Glutamatergic neuron (in vitro differentiated cells): ENCODE measurements at places on chromosomes 6 and 20.
A peak's percentile ranks its signal among the peaks of the same experiment; 100 is the strongest.

GRCh38 chr20:5181492-5181891, 54.7 kb downstream of the CDS2 start:
- DNase-seq, result no peak

DNA sequence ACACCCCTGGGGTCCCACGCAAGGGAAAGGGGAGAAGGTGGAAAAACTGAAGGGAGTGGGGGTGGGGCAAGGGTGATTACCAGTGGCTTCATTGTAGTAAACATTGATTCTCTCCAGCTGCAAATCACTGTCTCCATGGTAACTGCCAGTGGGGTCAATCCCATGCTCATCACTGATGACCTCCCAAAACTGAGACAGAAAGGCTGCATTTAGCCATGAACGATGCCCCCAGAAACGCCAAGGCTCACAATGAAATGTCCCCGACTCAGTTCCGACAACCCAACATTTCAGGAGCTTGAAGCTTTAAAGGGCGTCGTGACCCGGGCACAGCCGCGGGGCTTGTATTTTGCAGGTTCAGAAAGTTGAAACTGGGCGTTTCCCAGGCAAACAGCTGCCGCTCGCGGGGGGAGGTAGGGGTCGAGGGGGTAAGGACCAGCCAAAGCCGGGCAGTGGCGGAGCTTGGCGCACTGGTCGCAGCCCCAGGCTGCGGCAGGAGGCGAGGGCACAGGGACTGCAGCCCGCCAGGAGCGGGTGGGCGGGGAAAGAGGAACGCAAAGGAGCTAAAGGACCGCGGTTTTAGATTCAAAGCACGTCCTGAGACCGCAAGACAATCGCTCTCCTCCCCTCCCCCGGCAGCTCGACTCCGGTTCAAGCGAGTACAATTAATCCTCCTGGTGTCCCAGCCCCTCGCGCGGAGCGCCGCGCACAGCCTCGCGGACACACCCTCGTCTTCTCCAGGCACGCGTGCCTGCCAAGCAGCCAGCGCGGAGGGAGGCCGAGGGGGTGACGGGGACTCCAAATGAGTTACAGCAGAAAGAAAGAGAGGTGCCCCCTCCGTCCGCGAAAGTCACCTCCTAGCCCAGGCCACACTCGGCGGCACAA, 731 bp downstream of the TUBB2B start:
- peak; percentile 56 for DNase-seq

GRCh38 chr6:82113231-82113630, 134.3 kb downstream of the IBTK start:
- DNase-seq, result no peak

- DNase-seq, result no peak
Observed at GRCh38 chr20:50252701-50253100, 62.1 kb downstream of the CEBPB start.

GRCh38 chr20:1434571-1435336, 31.9 kb downstream of the NSFL1C start:
- no peak for DNase-seq

DNA sequence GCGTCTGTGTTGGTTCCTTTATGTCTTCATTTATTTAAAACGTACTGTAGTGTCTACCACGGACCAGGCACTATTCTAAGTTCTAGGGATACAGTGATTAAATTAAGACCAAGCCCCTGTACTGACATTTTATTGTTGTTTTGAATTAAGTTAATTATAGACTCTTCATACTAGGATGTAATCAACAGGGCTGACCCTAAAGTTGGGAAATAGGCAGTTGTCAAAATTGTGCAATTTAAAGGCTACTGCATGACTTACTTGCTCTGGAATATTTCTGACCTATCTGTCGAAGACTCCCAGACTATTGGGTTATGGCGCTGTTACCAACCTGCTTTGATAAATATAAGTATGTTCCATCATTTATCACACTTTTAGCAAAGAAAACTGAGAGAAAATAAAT, 6.7 kb downstream of the MYO6 start:
- no peak for DNase-seq

DNA sequence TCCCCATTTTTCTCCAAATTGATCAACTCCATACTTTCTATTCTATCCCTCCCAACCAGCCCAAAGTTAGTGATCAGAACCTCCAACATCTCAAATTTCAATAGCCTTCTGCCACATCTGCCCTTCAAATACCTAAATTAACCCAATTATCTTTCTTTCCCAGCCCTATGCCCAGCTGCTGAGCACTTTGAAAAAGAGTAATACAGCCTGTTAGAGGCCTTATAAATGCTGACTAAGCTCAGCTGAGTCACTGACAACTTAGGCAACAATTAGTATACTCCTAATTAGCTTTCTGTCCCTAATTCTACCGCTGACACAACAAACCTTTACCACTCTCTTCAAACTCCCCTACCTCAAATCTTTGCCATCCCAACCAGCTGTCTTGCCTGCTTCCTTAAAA, 23.5 kb downstream of the RUNX2 start:
- no peak for DNase-seq

GRCh38 chr6:25794784-25795183, 37.1 kb downstream of the SLC17A1 start:
- DNase-seq, result no peak

DNA sequence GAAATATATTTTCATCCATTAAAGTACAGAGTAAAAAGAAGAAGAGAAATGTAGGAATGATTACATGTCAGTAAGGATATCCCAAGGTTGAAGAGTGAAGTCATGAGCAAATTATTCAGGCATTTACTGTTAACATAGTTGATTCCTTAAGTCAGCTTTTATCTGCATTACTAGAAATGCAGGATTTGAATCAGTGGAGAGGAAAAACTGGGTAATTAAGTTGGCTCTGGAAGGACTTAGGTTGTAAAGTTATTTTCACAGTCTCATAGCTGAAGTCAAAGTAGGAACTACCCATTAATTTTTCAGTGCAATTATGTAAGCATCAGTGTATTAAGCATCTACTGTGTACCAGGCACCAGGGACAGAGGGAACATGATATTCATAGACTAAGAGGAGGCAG, 7.8 kb downstream of the NAA20 start:
- DNase-seq, result no peak

DNA sequence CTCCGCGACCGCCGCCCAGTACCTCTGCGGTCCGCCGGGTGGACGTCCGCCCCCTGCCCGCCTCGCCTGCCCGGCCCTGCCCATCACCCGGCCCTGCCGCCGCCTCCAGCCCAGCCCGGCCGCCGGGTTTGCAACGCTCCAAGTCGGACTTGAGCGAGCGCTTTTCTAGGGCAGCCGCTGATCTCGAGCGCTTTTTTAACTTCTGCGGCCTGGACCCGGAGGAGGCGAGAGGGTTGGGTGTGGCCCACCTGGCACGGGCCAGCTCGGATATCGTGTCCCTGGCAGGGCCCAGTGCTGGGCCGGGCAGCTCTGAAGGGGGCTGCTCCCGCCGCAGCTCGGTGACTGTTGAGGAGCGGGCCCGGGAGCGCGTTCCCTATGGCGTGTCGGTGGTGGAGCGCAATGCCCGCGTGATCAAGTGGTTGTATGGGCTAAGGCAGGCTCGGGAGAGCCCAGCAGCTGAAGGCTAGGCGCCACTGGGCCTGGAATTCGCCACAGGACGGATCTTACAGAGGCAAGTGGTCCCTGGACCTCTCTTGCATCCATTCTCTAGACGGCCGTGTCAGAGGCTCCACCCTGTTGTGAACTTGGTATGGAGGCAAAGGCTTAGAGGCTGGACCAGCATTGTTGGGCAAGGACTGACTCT, 11.8 kb downstream of the FAM110A start:
- no peak for DNase-seq
